ENCODE measurements at places on chromosomes 3 and 15.
A peak's percentile ranks its signal among the peaks of the same experiment; 100 is the strongest.

DNA sequence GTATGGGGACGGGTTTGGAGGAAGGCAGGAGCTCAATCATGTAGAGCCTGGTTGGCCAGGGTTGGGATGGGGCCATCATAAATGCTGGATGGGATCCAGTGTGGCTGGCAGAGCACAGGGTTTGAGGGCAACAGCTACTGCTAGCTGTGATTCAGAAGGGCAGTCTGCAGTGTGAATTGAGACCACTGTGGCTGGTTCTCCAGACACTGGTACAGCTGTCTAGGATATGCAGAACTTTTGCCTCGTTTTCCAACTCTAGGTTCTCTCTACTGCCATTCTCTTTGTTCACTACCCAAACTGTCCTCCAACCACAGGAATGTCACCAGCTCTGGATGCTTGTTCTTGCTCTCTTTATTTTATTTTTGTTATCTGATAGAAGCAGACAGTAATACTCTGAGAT lies 543.6 kb downstream of the AGBL1 start:
- DNase-seq = no peak

- DNase-seq = no peak
These were observed 790.5 kb downstream of the DIPK2A start for GRCh38 chr3:144762091-144762490.

- peak; percentile 5 for DNase-seq
These were observed 64.8 kb downstream of the SAMMSON start for GRCh38 chr3:70064194-70064779.

DNA sequence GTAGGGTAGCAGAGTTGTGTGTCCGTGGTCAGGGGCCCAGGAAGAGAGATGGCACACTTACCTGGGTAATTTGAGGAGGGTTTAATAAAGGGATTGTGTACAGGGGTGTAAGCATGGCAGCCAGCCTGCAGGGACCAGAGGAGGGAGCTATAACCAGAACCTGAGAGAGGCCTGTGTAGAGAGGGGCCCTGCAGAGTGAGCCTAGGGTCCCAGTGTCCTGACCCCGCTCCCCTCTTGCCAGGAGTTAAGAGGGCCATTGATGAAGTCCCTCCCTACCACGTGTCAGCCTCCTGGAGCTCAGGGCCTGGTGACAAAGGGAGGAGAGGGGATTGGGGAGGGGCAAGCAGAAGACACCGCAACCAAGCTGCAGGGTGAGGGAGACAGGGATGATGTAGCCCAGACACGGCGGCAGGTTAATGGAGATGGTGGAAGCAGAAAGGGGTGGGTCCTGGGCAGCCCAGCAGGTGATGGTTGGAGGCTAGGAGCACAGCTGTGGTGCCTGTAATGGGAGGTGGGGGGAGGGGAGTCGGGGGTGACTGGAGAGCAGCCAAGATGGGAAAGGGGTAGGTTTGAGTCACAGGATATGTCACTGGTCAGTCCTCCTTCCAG lies 165.4 kb upstream of the TOPAZ1 start:
- DNase-seq = no peak

GRCh38 chr15:77869021-77869895 lies 208.3 kb downstream of the TBC1D2B start:
- DNase-seq = no peak

- no peak for DNase-seq
These were observed 223.5 kb upstream of the PROK2 start for GRCh38 chr3:72008226-72008996.

GRCh38 chr3:192816351-192816750 lies 89.0 kb upstream of the FGF12 start:
- DNase-seq = peak; percentile 31

DNA sequence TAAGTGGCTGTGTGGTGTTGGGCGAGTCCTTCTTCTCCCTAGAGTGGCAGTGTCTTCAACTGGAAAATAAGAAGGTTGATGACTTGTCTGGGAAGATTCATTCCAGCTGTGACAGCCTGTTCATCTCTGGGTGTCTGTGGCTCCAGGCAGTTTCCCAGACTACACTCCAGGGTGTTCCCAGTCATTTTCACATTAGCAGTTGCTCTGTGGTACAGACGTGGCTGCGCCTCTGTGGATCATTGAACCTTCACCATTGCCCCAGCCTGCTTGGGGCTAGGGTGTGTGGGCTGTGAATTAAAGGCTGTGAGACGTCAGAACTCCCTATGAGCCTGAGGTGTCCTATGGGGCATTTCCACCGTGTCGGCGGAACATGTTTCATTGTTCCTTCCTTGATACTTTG lies 239.6 kb upstream of the NR2E3 start:
- no peak for DNase-seq

- DNase-seq = no peak
These were observed 64.3 kb downstream of the CASR start for GRCh38 chr3:122247825-122248185.

- DNase-seq = no peak
These were observed 140.4 kb downstream of the NEK10 start for GRCh38 chr3:27228805-27229204.

DNA sequence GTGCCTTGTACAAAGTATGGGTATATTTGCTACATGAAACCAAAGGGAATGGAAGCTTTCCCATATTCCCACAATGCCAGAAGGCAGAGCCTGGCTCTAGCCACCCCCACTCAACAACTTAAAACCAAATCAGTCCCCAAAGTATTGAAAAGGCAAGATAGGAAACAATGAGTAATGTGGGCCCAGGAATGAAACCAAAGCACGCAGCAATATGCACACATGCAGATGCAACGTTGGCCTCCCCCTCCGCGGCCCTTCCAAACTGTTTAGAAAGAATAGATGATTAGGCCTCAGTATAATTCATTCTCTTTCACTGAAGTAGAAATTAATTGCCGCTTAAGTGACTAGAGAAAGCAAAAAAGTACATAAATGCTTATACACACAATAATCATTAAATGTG lies 59.1 kb downstream of the THRB start:
- DNase-seq = no peak
